ENCODE measurements at places on chromosomes 2 and 18.

DNA sequence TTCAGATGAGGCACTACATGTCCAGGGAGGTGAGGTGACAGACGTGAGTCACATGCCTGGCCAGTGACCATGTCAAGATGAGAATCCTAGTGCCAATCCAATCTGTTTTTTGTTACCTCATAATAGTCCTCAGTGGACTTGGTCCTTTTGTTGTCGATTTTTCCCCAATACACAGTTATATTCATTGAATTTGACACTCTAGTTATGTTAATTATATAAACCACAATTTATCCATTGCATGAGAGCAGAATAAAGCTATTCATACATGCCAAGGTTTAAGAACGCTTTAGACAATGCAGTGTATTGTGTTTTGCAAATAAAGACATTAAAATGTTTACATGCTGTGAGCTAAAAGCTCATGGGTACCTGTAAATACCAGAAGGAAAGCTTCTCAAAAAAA lies 21.6 kb upstream of the TMEFF2 start:
- no peak for DNase-seq

DNA sequence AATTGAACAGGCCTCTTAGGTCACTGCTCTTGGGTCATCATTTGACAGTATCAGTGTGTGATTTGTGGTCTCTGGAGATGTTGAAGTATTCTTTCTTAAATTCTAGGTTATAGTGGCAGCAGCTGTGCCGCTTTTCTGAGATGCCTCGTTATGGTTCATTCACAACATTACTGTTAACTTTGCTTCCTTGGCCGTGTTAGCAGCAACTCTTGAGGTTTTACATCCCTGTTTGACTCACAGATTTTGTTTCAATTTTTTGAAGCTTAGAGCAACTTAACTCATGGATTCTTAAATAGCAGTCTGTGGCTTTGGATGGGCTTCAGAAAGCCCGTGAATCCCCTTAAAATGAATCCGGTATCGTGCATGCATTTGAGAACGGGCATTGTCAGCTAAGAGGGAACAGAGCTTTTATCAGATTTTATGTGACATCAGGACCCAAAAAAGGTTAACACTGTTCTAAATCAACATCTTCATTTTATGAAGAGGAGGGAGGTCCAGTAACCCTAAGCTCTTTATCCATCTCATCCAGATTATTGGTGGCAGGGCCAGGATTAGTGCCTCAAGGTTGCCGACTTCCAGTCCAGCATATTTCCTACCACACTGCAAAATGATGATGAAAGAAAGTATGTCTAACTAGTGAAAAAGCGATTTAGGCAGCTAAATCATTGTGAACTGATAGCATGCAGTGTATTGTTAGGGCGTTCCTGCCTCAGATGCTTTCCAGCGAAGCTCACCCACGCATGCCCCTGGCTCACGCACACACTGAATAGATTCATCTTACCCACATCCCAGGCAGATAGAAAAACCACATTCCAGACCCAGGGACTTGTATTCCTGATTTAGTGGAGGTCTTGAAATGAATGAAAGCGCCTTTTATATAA lies 5.1 kb downstream of the TRIB2 start:
- no peak for DNase-seq

DNA sequence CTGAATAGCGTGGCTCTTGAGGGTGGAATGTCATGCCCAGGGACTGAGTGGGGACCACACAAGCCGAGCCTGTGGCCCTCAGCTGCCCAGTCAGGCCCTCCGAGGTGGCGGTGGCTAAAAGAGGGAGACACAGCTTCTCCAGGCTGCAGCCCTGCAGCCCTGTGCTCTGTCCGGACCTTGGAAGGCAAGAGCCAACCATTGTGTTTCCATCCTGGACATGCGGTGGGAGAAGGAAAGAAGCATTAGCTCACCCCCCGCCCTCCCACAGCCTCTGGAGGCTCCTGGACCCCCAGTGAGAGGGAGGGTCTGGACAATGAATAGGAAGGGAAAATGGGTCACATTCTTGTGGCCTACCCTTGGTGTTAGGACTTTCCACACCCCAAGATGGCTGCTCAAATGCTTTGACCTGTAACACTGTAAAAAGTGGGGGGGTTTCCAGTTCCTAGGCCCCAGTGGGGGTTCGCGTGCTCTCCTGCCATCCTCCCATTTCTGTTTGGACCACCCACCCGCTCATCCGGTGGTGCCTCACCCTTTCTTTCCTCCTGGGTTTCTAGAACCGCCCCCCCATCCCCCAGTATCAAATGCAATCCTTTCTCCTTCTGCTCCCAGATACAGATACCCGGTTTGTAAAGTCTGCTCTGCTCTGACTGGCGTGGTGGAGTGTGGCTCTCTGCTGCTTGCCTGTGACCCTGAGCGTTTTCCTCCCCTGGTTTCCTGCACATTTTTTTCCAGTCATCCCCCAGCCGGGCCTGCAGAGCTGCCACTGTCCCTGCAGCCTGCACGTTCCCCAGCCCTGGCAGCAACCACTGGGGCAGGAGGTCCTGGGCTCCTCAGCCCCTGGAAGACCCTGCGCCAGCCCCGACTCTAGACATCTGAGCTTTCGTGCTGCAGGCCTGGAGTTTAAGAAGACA lies 36.3 kb upstream of the SMAD7 start:
- DNase-seq: no peak

GRCh38 chr2:165281387-165281786 lies 42.2 kb downstream of the SCN2A start:
- no peak for DNase-seq

DNA sequence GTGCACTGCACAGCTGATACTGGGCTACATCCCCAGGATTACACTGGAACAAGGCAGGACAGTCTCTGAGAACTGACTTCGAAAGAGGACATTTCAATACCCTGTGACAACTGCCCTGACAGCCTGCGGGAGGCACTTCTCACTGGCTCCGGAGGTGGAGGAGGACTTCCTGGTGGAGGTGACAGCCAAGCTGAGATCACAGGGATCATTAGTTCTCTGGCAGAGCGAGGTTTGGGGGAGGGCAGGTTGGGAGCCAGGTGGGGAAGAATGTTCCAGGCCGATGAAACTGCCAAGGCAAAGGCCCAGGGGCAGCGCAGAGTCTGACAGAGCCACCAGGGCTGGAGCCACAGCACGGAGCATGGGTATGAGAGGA lies 28.0 kb upstream of the NPAS2 start:
- no peak for DNase-seq

- no peak for DNase-seq
Measured at GRCh38 chr2:62202019-62202722, 6.3 kb downstream of the B3GNT2 start.

DNA sequence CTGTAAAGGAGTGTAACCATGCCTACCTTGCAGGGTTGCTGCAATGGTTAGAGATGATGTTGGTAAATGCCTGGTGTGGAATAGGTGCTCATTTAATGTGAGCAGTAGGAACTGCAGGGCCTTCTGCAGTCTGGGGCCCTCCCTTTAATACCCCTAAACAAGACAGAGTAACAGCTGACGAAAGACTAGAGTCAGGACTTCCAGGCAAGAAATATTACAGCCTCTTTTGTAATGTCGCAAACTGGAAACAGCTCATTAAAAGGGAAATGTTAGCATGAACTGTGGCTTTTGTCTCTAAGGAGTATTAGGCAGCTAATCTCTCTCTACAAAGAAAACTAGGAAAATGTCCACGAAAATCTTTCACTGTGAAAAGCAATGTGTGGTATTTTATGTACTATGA lies 26.0 kb downstream of the MARCO start:
- DNase-seq: no peak

DNA sequence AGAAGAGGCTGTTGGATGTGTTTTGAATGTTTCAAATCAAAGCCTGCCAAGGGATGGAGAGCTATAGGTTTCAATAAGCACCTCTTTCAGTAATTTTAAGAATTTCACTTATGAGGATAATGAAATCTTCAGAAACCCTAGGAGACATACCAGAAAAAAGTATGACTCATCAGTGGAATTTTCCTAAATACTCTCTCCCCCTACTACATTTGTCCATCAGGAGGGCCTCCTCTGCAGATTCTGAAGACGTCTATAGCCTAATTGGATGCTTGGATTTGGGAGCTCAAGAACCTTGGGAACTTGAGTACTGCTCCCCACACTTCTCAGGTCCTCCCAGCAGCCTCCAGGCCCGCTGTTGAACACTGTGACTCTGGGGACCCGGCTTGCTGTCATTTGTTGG lies 374.3 kb downstream of the SLC4A3 start:
- no peak for DNase-seq

DNA sequence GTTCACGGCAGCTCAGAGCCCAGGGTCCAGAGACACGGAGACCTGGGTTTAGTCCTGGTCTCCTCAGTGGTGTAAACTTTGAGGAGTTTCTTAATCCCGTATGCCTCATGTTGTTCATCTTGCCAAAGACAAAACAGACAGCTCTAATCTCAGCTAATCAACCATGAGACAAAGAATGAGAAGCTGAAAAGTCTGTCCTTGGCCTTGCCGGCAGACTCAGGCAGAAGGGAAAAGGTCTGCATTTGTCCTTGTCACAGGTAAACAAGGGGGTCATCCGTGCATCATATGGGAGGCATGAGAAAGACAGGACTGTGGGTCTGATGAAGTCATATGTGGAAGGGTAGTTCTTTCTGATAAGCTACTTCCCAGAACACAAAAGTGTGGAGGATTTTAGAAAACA lies 1.8 kb upstream of the ARMC9 start:
- no peak for DNase-seq

DNA sequence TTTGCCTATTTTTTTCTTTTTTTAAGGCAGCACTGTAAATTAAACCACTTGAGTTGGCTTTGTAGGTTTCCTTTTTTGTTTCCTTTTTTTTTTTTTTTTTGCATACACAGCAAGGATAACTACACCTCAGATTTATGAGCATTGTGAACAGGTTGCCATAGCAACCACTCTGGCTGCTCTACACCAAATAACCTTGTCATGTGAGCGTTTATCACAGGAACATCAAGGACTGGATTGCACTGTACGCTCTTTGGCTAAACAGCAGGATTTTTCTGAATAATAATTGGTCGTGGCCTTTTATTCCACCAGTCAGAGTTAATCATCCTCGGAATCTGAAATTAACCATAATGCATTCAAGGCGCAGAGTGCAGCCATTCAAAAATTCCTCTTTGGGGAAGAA lies 199.1 kb upstream of the SLC14A2 start:
- no peak for DNase-seq

DNA sequence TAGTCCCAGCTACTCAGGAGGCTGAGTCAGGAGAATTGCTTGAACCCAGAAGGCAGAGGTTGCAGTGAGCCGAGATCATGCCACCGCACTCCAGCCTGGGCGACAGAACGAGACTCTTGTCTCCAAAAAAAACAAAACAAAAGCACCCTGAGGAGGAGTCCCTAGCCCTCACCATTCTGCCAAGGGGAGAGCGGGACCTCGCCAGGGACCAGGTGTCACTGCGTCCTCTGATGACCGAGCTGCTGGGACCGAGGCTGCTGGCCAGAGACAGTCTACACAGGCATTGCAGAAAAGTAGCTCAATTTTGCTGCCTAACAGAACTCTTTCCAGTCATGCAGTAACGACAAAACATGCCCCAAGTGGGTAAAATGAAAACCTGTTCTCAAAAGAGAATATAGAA lies 18.4 kb downstream of the NCK2 start:
- DNase-seq: no peak

DNA sequence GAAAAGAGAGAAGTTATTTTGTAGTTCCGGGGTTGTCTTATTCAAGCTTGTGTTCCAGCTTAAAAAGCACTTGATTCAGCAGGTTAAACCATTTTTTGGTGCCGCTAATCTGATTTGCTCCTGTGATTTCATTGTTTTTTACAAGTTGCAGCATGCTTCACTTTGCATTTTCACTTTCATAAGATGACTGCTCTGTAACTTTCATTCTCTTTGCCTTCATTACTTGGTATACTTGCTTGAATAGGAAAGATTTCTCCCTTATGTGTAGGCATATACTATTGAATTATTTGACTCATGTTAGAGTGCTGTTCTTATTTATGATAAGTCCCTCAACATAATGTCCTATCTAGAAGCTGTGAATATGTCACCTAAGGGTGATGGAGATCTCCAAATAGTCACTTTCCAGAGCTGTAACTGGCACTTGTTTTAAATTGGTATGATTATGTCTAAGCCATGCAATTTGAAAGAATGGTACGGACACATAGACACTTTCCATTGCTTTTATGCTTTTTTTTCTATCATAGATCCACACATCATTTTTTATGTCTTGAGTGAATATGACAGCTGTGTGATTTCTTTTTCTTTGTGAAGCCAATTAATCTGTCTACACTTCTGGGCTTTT lies 254.5 kb downstream of the DSEL start:
- DNase-seq: no peak

GRCh38 chr18:67651438-67651837 lies 134.9 kb upstream of the DSEL start:
- peak; percentile 84 for DNase-seq

- DNase-seq: no peak
Measured at GRCh38 chr2:216499641-216500218, 1.1 kb downstream of the RPL37A start.

- no peak for DNase-seq
Measured at GRCh38 chr18:41875094-41875780, 79.8 kb upstream of the PIK3C3 start.

GRCh38 chr2:169716238-169716886 lies 17.3 kb upstream of the KLHL23 start:
- no peak for DNase-seq

- DNase-seq: no peak
Measured at GRCh38 chr2:33927756-33928155, 328.7 kb upstream of the FAM98A start.

DNA sequence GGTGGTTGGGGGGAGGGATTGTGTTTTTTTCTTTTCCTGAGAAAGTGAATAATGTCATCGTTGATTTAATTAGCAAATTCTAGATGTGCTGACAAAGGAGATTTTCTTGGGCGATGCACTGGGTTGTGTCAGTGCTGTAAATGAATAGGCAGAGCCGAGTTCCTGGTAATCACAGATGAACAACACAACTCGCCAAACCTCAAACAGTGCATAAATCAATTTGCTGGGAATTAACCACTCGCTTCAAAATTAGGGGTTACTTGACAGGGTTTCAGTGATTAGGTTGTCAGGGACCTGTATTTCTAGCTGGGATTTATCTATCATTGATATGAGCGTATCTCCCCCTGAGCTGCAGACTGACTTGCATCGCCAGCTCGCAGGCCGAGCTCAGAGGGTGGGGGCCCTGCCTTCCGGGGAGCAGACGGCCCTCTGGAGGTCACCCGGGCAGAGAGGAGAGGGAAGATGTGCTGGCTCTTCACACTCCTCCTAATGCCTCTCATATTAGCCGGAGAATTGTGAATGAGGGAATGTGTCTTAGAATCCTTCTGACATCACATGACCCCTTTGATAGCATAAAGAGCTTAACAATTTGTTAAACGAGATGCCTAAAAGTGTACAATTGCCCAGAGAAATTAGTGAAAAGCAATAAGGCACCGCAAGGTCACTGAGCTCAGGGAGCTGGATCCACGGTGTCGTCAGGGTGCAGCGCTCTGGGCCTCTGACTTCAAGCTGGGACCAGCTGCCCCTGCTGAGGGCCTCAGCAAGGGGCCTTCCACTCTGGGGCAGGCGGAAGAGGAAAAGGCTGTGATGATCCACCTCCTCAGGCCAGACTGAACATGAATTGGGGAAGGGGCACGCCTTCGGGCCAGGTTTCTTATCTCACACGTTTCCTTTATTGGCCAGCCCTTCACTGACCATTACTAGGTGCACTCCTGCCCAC lies 48.9 kb downstream of the SMIM21 start:
- DNase-seq: no peak

- DNase-seq: no peak
Measured at GRCh38 chr2:46485002-46485401, 5.6 kb downstream of the TMEM247 start.
